Anterior cingulate cortex (tissue), 58 donors: ENCODE measurements at places on chromosomes 13 and 19.
A peak's percentile ranks its signal among the peaks of the same experiment; 100 is the strongest.

DNA sequence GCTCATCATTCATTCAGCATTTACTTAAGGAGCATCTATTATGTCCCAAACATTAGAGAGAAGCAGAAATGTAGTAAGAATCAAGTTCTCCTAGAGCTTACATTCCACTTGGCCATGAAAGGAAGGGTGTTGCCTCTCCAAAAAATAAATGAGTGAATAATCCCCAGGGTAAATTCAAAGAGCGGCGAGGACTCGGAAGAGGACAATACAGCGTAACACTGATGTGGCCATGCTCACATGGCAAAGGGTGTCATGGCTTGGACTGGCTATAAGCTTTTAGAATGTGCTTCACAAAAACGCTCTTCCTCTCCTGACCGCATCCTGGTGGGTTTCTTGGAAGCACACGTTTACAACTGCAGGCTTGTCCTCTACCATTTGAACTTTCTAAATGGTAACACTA is 290.2 kb downstream of the IRS2 start:
- DNase-seq = no peak

GRCh38 chr19:18478545-18479311 is 40.8 kb upstream of the ISYNA1 start:
- DNase-seq = peak; percentile 12

DNA sequence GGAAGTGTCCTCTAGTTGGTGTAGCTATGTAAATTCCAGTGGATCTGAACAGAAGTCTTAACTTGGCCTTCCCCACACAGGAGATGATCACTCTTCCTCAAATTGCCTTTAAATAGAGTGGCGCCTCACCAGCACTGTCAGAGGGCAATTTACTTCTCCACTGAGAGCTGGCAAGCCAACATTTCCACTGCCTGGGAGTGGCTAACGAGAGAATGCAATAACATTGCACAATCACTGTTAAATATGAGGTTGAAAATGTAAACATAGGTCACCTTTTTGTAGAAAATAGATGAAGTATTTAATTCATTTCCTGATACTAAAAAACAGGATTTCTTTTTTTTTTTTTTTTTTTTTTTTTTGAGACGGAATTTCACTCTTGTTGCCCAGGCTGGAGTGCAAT is 55.4 kb upstream of the UBL3 start:
- DNase-seq = no peak

- no peak for DNase-seq
Observed at GRCh38 chr13:45219123-45219891, 18.5 kb upstream of the KCTD4 start.

GRCh38 chr19:2016041-2016807 is 710 bp upstream of the BTBD2 start:
- DNase-seq = peak; percentile 32

DNA sequence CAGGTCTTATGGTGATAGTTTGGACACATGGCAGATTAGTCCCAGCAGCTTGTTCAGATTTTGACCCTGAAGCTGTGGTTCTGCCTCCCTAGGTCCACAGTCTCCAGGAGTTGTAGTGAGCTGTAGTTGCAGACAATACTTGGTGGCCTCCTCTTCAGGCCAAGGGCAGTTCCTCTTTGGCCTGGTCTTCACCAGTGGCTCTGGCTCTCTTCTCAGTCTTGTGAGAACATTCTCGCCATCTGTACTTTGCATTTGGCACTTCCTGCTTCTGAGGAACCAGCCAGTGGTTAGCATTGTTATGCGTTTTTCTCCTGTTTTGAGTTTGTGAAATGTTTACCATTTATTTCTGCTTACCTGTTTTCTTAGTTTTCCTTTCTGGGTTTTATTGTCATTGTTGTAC is 40.7 kb downstream of the PCCA start:
- no peak for DNase-seq

- DNase-seq = no peak
Observed at GRCh38 chr19:47755065-47755761, 9.9 kb downstream of the NOP53 start.

DNA sequence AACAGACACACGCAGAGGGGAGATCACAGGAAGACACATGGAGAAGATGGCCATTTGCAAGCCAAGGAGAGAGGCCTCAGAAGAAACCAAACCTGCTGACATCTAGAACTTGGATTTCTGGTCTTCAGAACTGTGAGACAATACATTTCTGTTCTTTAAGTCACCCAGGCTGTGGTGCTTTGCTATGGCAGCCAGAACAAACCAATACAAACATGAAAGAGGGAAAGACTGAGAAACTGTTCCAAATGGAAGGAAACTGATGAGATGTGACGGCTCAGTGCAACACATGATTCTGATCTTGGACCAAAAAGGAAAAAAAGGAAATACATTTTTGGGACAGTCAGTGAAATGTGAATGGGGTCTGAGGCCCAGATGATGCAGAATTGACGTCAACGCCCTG is 30.2 kb upstream of the SACS start:
- no peak for DNase-seq

GRCh38 chr19:54905421-54905802 is 536 bp upstream of the NCR1 start:
- no peak for DNase-seq

DNA sequence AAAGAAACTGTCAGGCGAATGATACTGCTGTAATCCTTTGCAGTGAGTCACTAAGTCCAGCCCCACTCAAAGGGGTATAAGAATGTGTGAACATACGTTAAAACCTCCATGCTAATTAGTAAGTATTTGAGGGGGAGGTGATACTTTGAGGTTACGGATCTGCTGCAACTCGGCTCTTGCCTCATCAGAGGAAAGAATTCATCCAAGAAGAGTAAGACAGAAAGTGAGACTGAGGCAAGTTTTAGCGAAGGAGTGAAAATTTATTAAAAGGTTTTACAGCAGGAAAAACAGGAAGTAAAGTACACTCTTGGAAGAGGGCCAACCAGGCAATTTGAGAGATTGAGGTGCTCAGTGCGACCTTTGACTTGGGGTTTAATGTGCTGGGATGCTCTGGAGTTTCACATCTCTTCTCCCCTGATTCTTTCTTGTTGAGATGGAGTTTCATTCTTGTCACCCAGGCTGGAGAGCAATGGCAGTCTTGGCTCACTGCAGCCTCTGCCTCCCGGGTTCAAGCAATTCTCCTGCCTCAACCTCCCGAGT is 9.8 kb downstream of the CLEC4M start:
- no peak for DNase-seq

- no peak for DNase-seq
Observed at GRCh38 chr19:4909156-4909896, at the start of gene UHRF1. TSS of gene UHRF1 (plus strand) at chr19:4909501. CDS start at chr19:4910886, 1,385 bp downstream.

GRCh38 chr13:33381906-33382305 is 96.4 kb upstream of the STARD13 start:
- DNase-seq = no peak

GRCh38 chr13:101941095-101941783 is 460.6 kb downstream of the FGF14 start:
- no peak for DNase-seq

- no peak for DNase-seq
Observed at GRCh38 chr13:74661851-74662250, 527.6 kb upstream of the KLF12 start.

GRCh38 chr13:94216476-94216875 is 263.0 kb downstream of the DCT start:
- DNase-seq = no peak

- DNase-seq = no peak
Observed at GRCh38 chr13:73544175-73544574, 485.4 kb downstream of the KLF5 start.

GRCh38 chr13:94239135-94239534 is 240.3 kb downstream of the DCT start:
- DNase-seq = no peak

- DNase-seq = no peak
Observed at GRCh38 chr19:7595466-7596133, at the start of gene CAMSAP3. TSS of gene CAMSAP3 (plus strand) at chr19:7595863. CDS start at chr19:7596003, 140 bp downstream.

DNA sequence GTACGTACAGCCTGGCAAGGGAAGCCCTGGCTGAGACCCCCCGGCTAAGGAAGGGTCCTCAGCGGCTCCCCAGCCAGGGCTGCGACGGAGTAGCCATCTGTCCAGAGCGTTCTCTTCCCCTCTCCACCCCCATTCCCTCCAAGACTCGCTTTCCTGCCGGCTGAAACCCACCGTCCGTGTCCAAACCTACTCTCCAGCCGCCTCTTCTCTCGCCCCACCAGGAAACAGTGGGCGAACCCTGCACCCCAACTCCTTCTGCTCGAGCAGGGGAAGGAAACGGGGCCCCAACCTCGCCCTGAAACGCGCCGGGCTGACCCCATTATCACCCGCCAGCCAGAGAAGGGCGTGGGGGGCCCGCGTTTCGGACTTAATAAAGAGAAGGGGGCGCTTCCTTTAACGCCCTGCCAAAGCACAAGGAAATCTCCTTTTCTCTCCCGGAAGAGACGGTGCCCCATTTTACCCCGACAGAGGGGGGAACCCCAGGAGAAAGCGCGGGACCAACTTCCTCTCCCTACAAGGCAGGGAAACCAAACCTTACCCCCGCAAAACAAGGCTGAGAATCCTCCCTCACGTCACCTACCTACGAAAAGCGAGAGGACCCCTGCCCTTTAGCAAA is 2.5 kb downstream of the ZC3H4 start:
- peak; percentile 19 for DNase-seq

DNA sequence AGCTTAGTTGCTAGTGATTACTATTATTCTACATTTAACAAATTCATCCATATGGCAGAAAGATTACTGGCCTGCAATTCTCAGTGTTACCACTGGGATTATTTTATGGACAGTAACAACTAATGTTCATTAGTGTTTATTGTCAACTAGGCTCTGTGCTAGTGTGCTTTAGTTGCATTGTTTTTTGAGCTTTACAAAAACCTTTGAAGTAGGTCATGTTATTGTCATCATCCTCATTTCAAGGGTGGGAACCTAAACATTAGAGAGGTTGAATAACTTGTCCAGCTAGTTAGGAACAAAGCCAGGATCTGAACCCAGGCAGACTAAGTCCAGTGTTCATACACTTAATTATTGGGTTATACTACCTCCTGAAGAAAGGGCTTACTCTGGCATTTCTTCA is 27.8 kb upstream of the TDRD3 start:
- no peak for DNase-seq

GRCh38 chr13:94170145-94170571 is 309.3 kb downstream of the DCT start:
- no peak for DNase-seq

DNA sequence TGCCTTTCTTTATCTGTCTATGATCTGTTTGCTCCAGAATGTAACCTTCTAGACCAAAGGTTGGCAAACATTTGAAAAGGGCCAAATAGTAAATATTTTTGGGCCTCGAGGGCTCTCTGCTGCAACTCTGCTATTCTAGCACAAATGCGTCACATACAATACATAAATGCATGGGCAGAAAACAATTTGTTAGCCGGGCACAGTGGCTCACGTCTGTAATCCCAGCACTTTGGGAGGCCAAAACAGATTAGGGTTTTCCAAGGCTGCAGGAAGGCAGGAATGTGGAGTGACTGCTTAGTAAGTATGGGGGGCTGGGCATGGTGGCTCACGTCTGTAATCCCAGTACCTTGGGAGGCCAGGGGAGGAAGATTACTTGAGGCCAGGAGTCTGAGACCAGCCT is 21.9 kb upstream of the EVI5L start:
- DNase-seq = no peak

- DNase-seq = no peak
Observed at GRCh38 chr19:33879818-33880575, 83.3 kb downstream of the KCTD15 start.

DNA sequence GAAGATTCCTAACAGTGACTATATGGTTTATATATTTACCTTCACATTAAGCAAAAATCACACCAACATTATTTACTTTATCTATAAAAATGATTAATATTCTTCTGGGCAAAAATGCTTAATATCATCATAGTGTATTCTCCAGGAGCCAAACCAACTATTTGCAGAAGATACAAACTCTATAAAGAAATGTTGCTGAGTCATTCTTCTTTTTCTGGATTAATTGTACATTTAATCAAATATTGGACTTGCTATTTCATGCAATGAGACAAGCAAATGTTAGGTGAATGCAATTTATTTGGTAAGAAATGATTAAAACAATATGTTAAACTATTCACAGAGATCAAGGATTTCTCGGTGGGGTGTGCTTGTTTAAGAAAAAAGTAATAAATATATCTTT is 1075.8 kb downstream of the PCDH9 start:
- DNase-seq = no peak

DNA sequence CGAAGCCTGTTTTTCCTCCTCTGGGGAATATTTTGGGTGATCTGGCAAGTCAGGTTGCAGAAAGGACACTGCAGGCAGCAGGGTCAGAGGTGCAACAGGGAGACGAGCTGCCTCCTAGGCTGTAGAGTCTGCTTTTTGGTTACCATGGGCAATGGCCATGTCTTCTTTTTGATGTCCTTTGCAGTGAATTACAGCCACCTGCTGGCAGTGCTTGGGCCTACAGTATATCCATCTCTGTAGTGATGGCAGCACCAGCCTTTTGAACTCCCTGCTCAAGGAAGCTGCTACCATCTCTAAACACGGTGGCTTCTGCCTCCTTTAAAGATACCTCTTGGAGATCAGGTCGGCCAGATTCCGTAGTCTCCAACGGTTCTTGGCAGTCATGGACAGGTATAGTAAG is 73.9 kb downstream of the WTIP start:
- no peak for DNase-seq

GRCh38 chr13:77378662-77379061 is 51.8 kb upstream of the MYCBP2 start:
- DNase-seq = no peak

- no peak for DNase-seq
Observed at GRCh38 chr19:35425682-35426081, 22.4 kb upstream of the FFAR2 start.

DNA sequence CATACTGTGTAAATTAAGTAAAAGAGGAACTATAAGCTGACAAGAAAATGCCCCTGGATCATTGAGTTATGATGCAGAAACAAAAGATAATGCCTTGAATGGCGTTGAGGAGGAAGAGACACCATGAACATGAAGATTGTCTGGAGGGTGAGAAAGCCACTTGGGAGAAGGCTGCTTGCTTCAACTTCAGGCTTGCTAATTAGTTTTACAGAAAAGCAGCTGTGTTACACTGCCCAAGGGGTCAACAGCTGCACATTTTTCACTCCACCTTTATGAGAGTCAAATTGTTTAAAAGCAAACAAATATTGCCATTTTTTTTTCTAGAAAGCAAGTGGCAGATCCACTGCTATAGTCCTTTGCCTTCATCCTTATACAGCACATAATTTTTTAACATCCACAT is 35.5 kb upstream of the KLF12 start:
- DNase-seq = no peak

- DNase-seq = no peak
Observed at GRCh38 chr19:19649580-19649995, 6.1 kb upstream of the GMIP start.
